ENCODE measurements at places on chromosomes 12 and 14.

- DNase-seq, result peak; percentile 27
These were observed 974 bp downstream of the BTBD7 start for GRCh38 chr14:93331728-93332396.

DNA sequence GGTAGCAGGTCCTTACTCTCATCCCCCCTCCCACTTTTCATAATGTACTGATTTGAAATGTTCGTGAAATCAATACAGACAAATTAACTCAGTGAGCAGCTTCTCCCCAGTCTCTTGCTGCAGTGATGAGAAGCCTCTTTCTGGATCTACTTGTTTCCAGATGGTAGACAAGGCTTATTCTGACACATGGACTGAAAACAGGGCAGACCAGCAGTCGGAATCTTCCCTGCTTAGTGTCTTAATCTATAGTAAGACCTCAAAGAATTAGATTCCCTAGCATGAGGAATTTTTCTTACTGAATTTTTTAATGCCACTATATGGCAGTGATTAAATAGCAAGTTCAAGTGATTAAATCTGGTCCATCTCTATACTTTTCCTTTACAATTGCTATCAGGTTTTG, 120.1 kb downstream of the RGS6 start:
- DNase-seq, result no peak

- DNase-seq, result no peak
These were observed 639 bp downstream of the FZD10 start for GRCh38 chr12:130162745-130163460.

DNA sequence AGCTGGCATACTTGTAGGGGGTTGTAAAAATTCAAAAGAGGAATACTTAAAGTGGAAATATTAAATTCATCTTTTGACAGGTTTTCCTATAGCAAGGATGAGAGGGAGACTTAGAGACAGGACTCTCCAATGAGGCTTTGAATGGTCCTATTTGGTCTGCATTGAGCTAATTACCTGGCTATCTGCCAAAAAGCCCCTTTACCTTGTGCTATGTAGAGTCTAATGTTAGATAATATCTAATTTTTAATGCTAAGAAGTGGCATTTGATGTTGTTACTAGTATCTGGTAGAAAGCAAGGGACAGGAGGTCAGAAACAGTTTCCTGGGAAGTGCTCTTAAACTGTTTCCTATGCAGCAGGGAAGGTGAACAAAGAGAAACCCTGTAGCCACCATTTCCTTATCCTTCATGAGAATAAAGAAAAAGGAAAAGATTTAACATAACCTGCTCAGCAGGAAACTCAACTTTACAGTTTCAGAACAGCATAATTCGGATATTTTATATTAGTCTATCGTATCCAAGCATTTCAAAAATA, 550.0 kb downstream of the SOX5 start:
- DNase-seq, result no peak

DNA sequence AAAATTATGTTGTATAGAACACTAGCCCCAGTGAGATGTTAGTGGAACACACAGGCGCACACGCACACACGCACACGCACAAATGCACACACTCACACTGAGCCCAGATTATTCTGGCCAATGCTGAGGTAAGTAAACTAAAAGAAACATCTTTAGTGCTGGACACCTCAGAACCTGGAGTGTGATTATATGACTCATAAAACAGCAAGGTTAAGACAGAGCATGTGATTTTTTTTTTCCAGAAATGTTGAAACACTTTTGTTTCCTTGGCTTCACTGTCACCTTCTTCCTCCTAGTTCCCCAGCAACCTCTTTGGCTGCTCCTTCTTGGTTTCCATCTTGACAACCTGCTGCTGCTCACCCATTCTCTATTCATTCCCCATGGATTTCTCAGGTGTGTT, 141.0 kb upstream of the ALG10B start:
- no peak for DNase-seq

DNA sequence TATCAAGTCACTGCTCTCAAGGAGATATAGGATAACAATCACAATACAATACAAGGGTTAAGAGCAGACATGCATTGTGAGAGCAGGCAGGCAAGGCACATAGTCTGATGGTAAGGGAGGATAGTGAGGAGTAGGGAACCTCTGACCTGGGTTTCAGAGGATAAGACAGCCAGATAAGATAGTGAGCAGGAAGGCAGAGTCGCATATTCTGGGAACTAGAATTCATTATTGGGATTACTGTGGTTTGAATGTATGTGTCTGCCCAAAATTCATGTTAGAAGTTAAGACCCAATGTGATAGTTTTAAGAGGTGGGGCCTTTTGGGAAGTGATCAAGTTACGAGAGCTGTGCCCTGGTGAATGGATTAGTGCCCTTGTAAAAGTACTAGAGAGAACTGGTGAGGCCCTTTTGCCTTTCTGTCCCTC, 14.4 kb upstream of the ATF1 start:
- peak; percentile 30 for DNase-seq

GRCh38 chr12:108611884-108612415, 14.1 kb upstream of the TMEM119 start:
- peak; percentile 62 for DNase-seq

- DNase-seq, result no peak
These were observed 310.2 kb downstream of the GLT1D1 start for GRCh38 chr12:129163461-129163860.

DNA sequence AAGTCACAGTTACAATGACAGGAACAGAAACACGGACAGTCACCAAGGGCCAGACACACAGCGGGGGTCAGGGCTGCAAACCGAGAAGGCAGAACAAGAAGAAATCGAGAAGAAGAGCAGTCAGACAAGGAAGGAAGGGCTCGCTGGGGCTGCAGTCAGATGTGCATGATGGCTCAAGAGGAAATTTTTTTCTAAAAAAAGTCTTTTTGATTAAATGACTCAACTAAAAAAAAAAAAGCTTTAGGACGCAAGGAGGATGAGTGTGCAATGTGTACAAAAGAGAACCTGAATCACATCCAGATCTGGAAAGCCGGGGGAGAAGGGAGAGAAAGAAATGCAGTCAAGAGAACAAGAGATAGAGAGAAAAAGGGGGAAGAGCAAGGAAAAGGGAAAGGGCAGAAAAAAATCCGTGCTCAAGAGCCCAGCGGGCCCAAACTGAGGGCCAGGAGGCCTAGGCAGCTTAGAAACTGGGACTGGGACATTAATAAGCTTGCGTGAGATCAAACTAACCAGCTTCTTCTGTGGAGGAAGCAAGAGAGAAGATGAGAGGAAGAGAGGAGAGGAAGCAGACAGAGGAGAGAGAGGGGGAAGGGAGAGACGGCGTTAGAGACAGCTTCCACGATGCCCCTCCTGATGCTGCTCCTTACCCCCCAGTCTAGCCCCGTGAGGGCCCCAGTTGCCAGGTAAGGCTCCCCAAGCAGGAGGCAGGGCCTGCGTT, 6.7 kb downstream of the IFFO1 start:
- DNase-seq, result no peak

DNA sequence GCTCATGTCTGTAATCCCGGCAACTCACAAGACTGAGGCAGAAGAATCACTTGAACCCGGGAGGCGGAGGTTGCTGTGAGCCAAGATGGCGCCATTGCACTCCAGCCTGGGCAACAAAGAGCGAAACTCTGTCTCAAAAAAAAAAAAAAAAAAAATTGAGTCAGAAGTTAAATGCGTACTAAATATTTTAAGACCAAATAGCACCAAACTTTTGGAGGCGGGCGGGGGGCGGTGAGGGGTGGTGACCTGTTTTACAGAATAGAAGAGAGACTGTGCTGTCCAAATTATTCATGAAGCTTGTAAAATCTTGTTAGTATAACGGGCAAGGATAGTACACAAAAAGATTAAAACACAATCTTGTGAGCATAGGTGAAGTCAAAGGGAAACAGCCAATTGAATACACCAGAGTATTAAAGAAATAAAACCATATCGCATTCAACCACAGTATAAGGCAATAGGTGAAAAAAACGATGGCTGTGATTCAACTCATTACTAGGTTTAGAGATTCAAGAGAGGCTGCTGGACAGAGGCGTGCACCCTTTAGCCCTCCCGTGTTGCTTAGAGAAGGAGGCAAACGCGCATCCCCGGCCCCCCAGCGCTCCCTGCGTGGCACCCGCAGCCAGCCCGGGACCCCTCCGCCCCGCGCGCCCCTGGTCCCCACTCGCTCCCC, 571 bp downstream of the ZNF891 start:
- DNase-seq, result peak; percentile 46
